Left colon (tissue), 2 donors: ENCODE measurements at places on chromosomes 1 and 21. TPM values are rescaled to one million over a fixed set of nuclear protein-coding genes. Genes with fewer than 3 reads are reported as not detected.
A peak's percentile ranks its signal among the peaks of the same experiment; 100 is the strongest.

DNA sequence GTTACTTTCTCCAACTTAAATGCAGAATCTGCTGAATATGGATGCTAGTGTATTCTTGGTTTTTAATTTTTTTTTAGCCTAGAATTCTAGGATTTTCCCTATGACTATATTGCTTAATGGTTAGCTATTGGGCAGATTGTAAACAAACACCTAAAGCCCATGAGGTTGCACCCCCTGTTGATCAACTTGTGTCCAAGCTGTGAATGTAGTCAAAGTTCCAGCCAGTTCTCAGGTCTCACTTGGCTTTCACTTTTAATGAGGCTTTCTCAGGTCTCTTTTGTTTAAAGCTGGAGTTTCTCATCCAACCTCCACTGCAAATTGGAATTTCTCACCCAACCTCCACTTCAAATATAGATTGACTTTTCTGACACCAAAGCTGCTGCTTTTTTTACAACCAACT is 35.9 kb downstream of the FCER1A start:
- no peak for DNase-seq

CLDN17 gene
- not detected for total RNA-seq

DNA sequence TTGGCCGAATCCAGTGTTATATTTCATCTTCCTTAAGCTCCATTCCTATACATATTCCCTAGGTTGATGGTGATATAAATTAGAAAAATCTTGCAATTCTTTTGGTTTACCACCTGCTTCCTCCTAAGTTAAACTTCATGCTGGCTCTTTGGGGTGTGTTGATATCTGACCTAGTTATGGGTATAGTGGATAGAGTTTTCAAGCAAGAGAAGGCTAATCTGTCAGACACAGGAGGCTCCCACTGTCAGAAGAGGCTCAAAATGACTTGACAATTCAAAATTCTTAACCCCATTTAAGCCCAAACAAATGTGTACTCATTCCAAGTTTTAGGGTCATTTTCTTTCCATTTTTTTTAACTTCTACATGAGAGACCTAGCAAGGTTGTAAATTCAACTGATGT is 8.5 kb upstream of the SLC35D1 start:
- DNase-seq = no peak

TMEM183A gene
- 97.1 TPM for total RNA-seq

DNA sequence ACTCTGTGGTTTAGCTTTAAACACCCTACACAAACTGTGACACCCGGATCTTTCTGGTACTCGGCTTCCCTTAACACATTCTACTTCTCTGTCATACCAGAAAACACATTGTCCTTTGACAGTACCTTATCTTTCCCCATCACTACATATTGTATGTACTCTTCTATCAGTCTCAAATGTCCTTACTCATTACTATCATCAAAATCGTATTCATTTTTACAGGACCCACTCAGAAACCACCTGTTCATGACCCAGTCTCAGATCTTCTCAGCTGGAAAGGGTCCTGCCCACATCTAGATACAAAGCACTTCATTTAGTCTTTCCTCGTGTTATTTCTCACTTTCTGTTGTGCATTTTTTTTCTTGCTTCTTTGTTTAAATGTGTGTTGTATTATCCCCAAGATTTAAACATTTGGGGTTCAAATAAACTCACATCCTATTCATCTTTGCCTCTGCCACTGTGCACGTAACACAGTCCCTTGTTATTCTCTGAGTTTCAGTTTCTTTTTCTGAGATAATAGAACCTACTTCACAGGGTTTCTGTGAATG is 27.7 kb downstream of the CD34 start:
- no peak for DNase-seq

- no peak for DNase-seq
Observed at GRCh38 chr21:28723646-28724045, 269.0 kb downstream of the LTN1 start.

DNA sequence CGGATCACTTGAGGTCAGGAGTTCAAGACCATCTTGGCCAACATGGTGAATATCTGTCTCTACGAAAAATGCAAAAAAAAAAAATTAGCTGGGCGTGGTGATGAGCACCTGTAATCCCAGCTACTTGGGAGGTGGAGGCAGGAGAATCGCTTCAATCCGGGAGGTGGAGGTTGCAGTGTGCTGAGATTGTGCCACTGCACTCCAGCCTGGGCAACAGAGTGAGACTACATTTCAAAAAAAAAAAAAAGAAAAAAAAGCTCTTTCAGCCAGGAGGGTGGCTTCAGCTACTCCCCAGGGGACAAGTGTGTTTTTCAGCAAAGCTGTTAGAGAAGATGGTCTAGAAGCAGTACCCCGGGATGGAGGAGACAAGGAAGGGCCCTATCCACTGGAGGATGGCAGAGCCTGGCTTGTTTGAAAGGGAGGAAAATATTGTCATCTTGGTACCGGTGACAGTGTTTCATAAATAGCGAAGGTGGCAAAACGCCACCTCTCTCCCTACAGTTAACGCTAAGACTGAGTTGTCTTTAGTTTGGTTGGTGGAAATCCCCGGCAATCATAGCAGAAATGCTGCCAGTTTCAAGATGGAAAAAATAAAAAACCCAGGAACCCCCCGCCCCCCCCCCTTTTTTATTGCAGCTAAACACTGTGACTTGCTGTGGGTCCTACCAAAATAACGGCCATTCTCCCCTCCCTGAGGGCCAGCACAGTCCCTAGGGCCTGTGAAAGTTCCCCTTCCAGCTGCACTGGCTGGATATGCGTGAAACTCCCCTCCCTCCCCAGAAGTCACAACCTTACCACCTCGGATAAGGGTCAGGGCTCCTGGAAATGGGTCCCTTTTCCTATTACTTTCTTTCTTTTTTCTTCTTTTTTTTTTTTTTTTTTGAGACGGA is 3.5 kb downstream of the PIK3CD start:
- DNase-seq = no peak

GRCh38 chr21:31505975-31506374 is 153.5 kb upstream of the SOD1 start:
- no peak for DNase-seq

DNA sequence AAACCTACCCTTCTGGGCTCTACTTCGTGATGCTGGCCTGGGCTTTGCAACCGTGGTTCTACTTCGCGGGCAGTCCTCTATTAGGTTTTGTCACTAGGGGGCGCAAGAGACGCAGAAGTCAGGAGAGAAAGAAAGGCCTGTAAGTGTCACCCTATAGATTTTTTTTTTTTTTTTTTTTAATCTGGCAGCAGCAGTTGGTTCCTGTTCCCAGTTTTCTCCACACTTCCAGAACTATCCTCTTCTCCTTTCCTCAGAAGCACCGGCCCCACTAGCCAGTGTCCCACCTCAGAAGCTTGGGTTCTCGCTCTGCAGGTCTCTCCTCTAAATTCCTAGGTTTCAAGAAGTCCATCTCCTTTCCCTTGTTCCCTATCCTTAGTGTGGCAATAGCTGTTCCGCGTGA is 9.1 kb upstream of the LCE2D start:
- peak; percentile 46 for DNase-seq

GRCh38 chr1:184222652-184223052 is 164.2 kb upstream of the C1orf21 start:
- peak; percentile 33 for DNase-seq

- DNase-seq = no peak
Observed at GRCh38 chr21:45593162-45594022, 50.1 kb upstream of the PCBP3 start.

GRCh38 chr1:179809506-179810366 is 66.6 kb downstream of the FAM163A start:
- peak; percentile 46 for DNase-seq

DNA sequence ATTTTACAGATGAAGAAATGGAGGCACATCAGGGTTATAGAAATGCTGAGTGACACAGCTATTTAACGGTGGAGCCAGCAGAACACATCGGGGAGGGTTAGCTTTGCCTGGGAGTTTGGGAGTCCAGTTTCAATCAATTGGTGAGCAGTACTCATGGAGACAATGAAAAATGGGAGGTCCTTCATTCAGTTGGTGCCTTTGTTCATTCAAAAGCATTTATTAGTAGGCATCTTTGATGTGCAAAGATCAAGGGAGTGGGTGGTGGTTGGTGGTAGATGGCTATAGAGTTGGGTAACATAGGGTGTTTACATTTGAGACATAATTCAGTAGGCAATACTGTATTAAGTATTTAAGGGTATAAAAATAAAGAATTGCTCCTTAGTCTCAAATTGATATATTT is 183.7 kb upstream of the LMO4 start:
- no peak for DNase-seq

GRCh38 chr1:19811206-19811851 is 3.8 kb downstream of the RNF186 start:
- DNase-seq = peak; percentile 50

DNA sequence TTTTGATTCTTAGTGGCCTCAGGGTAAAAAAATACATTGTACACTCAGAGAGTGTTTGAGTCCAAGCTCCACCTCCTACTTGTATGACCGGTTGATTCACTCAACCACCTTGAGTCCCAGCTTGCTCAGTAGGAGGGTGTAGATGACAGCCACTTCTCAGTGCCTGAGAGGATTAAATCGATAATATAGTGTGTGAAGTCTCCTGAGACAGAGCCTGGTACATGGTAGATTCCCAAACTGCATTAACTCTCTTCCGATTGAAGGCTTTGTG is 38.4 kb downstream of the NCMAP start:
- no peak for DNase-seq

LPAR3 gene
- 4.2 TPM for total RNA-seq

- no peak for DNase-seq
Observed at GRCh38 chr1:86788300-86789206, 84.2 kb downstream of the SH3GLB1 start.

DNA sequence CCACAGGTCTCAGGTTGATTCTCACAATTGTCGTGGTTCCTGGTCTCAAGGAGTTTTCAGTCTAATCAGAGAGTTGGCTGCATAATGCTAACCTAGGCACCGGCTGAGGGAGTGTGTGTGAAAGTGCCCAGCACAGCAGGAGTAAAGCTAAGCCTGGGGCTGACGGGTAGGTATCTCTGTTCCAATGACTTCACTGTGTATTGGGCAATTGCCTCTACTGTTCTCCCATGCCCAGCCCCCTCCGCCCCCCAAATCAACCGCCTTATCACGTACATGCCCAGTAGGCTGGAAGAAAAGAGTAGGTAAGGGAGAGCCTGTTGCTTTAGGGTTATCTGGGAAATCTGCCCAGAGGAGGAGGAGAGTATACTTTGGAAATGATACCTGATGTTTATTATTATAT is 54.7 kb downstream of the MRPS6 start:
- DNase-seq = no peak

GRCh38 chr1:23673086-23673813 is 18.4 kb upstream of the RPL11 start:
- DNase-seq = no peak

NCF2 gene
- 7.0 TPM for total RNA-seq

- DNase-seq = no peak
Observed at GRCh38 chr1:167223144-167224103, 2.7 kb downstream of the POU2F1 start.

NUDT4B gene
- not detected for total RNA-seq

DNA sequence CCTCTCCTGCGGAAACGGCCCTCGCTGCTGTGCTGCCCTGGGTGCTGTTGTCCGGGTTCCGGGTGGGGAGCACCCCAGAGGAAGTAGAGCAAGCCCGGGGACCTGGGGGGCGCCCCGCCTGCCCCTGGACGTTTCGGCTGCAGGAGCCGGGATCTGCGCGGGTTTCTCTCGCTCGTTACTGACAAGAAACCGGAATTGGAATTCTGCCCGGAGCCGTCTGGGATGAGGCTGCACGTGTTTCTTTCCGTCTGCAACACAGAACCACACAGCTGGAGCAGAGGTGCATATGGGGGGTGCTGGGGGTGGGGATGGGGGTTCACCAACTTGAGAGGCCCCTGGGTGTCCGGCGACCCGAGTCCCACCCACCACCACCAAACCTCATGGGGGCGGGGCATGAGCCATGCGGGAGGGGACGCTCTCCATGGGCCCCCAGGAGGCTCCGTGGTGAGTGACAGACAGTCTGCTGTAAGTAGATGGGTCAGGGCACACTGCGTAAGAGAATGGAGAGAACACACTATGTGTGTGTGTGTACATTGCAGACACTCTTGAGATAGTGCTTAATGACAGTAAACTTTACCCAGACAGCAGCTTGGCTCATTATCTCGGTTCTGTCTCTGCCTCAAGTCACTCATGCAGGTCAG is 261.4 kb upstream of the C1orf174 start:
- no peak for DNase-seq

CASQ2 gene
- total RNA-seq = 0.46 TPM

- DNase-seq = no peak
Observed at GRCh38 chr1:68308034-68308433, 75.7 kb upstream of the WLS start.

- DNase-seq = no peak
Observed at GRCh38 chr21:31687108-31687507, 27.6 kb downstream of the SOD1 start.

POGZ gene
- 55.4 TPM for total RNA-seq

GRCh38 chr21:45109831-45110492 is 35.6 kb downstream of the ADARB1 start:
- no peak for DNase-seq

GRCh38 chr1:109184687-109185086 is 29.0 kb upstream of the SARS1 start:
- DNase-seq = no peak

DNA sequence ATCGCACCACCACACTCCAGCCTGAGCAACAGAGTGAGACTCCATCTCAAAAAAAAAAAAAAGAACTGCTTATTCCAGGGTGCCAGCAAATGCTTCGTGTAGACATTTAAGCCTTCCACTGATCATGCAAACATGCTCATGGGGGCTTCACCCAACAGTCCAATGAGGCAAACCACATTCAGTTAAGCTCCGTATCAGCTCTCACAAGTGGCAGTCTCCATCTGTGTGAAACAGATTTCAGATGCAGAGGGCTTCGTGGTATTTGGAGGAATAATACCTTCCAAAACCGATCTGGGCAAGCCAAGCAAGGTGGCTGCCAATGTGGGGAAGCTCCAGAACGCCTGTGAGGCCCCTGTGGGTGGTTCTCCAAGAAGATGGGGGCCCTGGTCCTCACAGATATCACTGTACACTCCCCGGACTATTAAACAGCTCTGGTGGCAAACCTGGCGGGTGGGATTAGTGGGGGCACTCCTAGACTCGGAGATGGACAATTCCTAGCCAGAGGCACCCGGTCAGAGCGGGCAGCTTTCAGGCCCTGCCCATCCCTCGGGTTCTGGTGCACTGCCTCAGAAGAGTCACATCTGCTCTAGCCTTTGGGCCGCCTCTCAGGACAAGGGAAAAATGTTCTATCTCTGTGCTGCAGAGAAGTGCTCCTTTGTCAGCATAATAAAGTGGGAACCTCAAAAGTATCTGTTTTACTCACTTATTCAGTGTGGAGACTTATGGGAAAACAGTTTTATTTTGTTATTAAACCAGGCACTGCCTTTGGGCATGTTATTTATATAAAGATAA is 10.2 kb downstream of the CREG1 start:
- DNase-seq = no peak

DNA sequence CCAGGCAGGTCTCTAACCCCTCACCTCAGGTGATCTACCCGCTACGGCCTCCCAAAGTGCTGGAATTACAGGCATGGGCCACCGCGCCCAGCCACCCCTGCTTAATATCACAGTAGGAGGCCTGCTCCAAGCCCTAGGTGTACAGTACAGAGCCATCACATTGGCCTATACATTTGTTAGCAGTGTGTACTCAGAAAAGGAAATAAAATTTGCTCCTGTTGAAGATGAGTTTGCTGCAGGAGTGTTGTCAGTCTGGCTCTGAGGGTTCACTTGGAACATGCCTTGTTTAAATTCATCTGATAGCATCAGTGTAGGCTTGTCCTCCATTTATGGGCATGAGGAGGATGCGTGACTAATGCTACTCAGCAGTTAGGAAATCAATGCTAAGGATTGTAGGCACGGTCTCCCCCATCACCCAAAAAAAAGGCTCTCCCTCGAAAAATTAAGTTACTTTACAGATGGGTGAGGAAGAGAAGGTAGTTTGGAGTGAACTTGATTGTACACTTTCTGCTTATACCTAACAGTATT is 4.6 kb upstream of the ENAH start:
- DNase-seq = no peak

GRCh38 chr1:194629011-194629410 is 1442.6 kb upstream of the B3GALT2 start:
- no peak for DNase-seq
